ENCODE measurements at places on chromosomes 6 and 20. TPM values are rescaled to one million over a fixed set of nuclear protein-coding genes. Genes with fewer than 3 reads are reported as not detected.

Gene TRIM40
- not detected for total RNA-seq

Gene MUC22
- total RNA-seq, result not detected

Gene DDX27
- 25.9 TPM for total RNA-seq

Gene GNAS-AS1
- 0.10 TPM for total RNA-seq

Gene UBD
- 7.5 TPM for total RNA-seq

Gene GTPBP2
- 48.7 TPM for total RNA-seq
